ENCODE measurements at places on chromosomes 3 and 15. TPM values are rescaled to one million over a fixed set of nuclear protein-coding genes. Genes with fewer than 3 reads are reported as not detected.

Gene CACNA2D2
- 0.23 TPM for total RNA-seq

Gene CASR
- total RNA-seq = not detected

Gene ISL2
- 0.89 TPM for total RNA-seq

Gene BTBD1
- total RNA-seq = 62.7 TPM

Gene SLC28A2
- total RNA-seq = not detected

Gene GOLGA8M
- 0.54 TPM for total RNA-seq

- no peak for DNase-seq
- no peaks in the 10 kb centered on the region for H3K36me3 ChIP-seq
- no peak overlapping the region for H3K4me3 ChIP-seq
- no peak overlapping the region for H3K27ac ChIP-seq
- H3K27me3 ChIP-seq = no peaks in the 10 kb centered on the region
- peaks cover 13% of the 10 kb centered on the region for H3K4me1 ChIP-seq
These were observed 44.3 kb upstream of the MRPS22 start for GRCh38 chr3:139299261-139300132.

DNA sequence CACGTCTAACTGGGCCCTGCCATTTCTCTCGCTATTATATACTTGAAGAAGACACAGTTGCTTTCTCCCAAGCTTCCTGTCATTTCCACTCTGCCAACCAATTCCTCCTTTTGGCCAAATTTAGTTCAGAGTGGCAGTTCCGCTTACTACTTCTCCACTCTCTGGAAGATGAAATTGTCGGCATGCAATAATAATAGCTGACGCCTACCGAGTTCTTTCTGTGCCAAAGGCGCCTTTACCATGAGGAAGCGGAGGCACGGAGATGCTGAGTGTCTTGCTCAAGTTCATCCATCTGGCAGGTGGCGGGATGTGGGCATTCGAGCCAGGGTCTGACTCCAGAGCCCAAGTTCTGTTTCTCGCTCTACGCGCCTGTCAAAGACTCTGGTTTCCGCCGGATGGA, 14.6 kb upstream of the NRROS start:
- no peaks in the 10 kb centered on the region for H3K36me3 ChIP-seq
- H3K4me3 ChIP-seq = peak overlapping the region; percentile 68

DNA sequence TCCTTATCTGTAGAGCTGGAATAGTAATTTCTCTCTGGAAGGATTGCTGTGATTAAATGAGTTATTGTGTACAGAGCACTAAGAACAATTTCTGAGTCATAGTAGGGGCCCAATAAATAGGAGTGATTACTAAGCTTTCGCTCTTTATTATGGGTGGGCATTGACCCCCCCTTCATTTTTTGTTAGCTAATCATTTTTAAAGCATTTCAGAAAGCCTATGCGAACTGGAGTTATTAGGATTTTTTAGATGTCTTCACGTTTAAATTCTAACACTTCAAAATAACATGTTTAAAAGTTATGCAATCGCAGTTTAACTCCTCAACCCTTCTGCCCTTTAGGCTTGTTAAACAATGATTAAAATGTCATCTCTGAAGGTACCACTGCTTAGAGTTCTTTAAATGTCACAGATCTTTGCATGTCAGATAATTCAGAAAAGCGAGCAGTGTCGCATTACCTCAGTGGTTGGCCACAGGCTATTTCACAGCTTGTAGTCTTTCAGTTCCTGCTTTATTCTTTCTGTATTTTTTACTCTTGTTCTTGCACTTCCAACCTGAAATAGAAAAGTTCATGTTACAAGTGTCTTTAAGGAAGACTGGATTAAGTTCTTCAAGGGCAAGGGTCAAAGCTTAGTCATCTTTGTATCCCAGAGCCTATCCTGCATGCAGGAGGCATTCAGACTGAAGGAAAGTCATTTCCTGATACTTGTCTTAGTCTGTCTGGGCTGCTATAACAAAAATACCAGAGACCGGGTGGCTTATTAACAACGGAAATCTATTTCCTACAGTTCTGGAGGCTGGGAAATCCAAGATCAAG, 102.9 kb downstream of the FNDC3B start:
- peaks cover 41% of the 10 kb centered on the region for H3K4me1 ChIP-seq
- H3K36me3 ChIP-seq = peaks cover 4% of the 10 kb centered on the region
- H3K27ac ChIP-seq = no peak overlapping the region
- no peak for DNase-seq
- H3K4me3 ChIP-seq = no peak overlapping the region

DNA sequence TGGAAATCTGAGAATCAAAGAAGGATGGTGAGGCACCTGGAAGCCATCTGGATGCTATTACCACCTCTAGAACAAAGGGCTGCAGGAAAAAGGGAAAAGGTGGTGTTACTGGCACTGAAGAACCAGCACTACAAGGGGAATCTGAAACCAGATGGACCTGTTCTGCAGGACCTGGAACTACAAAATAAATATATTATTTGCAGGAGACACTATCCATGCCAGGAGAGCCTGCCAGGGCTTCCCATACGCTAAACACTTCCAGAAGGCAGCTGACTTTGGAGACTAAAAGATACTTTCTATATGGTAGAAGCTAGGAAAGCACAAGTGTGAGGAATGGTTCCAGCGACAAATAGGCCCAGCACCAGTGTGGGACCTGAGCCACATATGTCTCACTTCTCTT, 83.4 kb upstream of the POU1F1 start:
- peaks cover 7% of the 10 kb centered on the region for H3K27me3 ChIP-seq
- H3K4me3 ChIP-seq = no peak overlapping the region
- no peak overlapping the region for H3K27ac ChIP-seq
- H3K36me3 ChIP-seq = no peaks in the 10 kb centered on the region

- H3K27me3 ChIP-seq = peaks cover 22% of the 10 kb centered on the region
- H3K4me1 ChIP-seq = no peaks in the 10 kb centered on the region
- H3K4me3 ChIP-seq = no peak overlapping the region
- H3K27ac ChIP-seq = no peak overlapping the region
- no peak for DNase-seq
These were observed 149.4 kb downstream of the ERC2 start for GRCh38 chr3:56318891-56319290.

- DNase-seq = no peak
- H3K27me3 ChIP-seq = no peaks in the 10 kb centered on the region
- peaks cover 29% of the 10 kb centered on the region for H3K4me1 ChIP-seq
- H3K36me3 ChIP-seq = peaks cover 3% of the 10 kb centered on the region
- no peak overlapping the region for H3K4me3 ChIP-seq
These were observed 2.6 kb upstream of the MAP4 start for GRCh38 chr3:48018841-48019240.

DNA sequence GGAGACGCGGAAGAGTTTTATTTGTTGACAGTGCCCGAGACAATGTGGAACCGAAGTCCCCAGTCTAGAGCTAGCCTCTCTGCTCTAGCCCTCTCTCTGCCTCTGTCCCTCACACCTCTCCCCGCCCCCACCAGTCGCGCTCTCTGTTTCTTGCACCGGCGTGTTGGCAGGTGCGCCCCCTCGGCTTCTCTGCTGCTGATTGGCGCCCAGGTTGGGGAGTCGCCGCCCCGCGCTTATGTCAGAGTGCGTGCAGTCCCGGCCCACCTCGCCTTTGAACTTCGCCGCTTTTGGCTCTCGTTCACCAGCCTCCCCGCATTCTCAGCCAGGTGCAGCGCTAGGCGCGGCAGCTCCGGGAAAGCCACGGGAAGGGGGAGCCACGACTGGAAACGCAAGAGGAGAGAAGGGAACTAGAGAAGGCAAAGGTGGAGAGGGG, at the start of gene SOX14:
TSS of gene SOX14 (plus strand) at position 315 of the 433 bp plus-strand sequence. CDS start 470 bp downstream, outside the sequence.
- DNase-seq = no peak
- H3K27ac ChIP-seq = peak within 1 kb of the TSS; percentile 42
- H3K36me3 ChIP-seq = no peaks in the 10 kb centered on the region
- no peak within 1 kb of the TSS for H3K4me3 ChIP-seq

GRCh38 chr15:38554354-38554753, 10.3 kb downstream of the RASGRP1 start:
- H3K4me3 ChIP-seq = peak overlapping the region; percentile 60
- H3K4me1 ChIP-seq = peaks cover 83% of the 10 kb centered on the region
- H3K27me3 ChIP-seq = no peaks in the 10 kb centered on the region
- H3K36me3 ChIP-seq = peaks cover 69% of the 10 kb centered on the region
- H3K27ac ChIP-seq = peak overlapping the region; percentile 89

DNA sequence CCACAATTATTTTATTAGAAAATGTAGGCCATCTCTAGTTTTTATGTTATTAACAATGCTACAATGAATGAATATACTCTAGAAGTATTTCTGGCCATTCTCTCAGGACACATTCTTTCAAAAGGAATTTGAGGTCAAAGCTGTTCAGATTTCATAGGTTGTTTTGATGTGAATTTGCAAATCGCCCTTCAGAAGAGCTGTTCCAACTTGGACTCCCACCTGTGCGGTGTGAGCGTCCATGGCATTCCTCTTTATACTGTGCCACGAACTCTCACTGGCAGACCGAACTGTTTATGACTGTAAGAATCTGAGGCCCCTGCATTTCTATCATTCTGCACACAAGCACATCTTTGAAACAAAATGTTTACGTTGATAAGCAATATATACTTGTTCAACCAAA, 18.6 kb upstream of the SLC24A5 start:
- no peaks in the 10 kb centered on the region for H3K36me3 ChIP-seq
- no peaks in the 10 kb centered on the region for H3K4me1 ChIP-seq
- no peak overlapping the region for H3K4me3 ChIP-seq
- peaks cover 21% of the 10 kb centered on the region for H3K27me3 ChIP-seq
- DNase-seq = no peak
- no peak overlapping the region for H3K27ac ChIP-seq

GRCh38 chr15:69583626-69584025, 131.0 kb downstream of the RPLP1 start:
- no peak for DNase-seq
- peaks cover 7% of the 10 kb centered on the region for H3K27me3 ChIP-seq
- H3K36me3 ChIP-seq = no peaks in the 10 kb centered on the region
- no peak overlapping the region for H3K27ac ChIP-seq
- no peak overlapping the region for H3K4me3 ChIP-seq
- peaks cover 19% of the 10 kb centered on the region for H3K4me1 ChIP-seq

- H3K4me3 ChIP-seq = no peak overlapping the region
- no peak overlapping the region for H3K27ac ChIP-seq
- DNase-seq = no peak
- H3K36me3 ChIP-seq = no peaks in the 10 kb centered on the region
- peaks cover 8% of the 10 kb centered on the region for H3K27me3 ChIP-seq
These were observed 48.2 kb upstream of the POU1F1 start for GRCh38 chr3:87324609-87325008.

DNA sequence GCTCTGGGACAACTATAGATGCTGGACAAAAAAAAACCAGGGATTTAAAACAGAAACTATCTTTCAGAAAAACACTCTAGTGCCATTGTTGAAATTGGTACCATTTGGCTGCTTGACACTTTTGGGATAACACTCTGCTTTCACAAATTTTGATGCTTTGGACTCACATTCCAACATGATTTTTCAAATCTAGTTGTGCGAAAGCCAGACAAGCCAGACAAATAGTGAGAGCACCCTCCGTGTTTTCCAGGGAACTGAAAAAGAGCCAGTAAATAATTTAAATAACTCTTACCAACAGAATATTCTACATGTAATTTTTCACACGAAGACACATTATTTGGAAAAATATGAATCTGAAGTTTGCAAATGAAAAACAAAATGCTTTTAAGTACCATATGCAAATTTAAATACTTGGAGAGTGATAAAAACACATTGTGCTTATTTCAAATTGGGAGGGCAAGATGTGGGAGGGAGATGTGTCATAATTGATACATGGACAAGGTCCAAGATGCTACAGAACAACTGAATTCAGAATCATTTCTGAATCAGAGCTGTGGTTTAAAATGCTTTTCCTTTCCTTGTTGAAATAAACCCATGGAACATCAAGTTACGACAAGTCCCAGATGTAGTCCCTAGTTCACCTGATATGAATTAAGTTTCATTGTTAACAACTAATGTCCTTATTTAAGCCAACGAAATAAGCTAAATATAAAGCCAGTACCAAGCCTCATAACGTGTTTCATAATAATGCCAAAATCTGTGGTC, 144.2 kb upstream of the SOX2 start:
- H3K27me3 ChIP-seq = no peaks in the 10 kb centered on the region
- DNase-seq = no peak
- no peak overlapping the region for H3K27ac ChIP-seq
- no peaks in the 10 kb centered on the region for H3K36me3 ChIP-seq
- H3K4me3 ChIP-seq = no peak overlapping the region
- H3K4me1 ChIP-seq = no peaks in the 10 kb centered on the region

- H3K27ac ChIP-seq = no peak overlapping the region
- no peak for DNase-seq
- H3K36me3 ChIP-seq = no peaks in the 10 kb centered on the region
- no peaks in the 10 kb centered on the region for H3K4me1 ChIP-seq
- H3K4me3 ChIP-seq = no peak overlapping the region
These were observed 30.7 kb upstream of the EIF1B start for GRCh38 chr3:40278791-40279190.

- H3K36me3 ChIP-seq = no peaks in the 10 kb centered on the region
- no peak for DNase-seq
- H3K27ac ChIP-seq = no peak overlapping the region
- peaks cover 74% of the 10 kb centered on the region for H3K27me3 ChIP-seq
- H3K4me3 ChIP-seq = peak overlapping the region; percentile 81
These were observed 31.3 kb upstream of the ST3GAL6 start for GRCh38 chr3:98731720-98732285.

- H3K4me1 ChIP-seq = no peaks in the 10 kb centered on the region
- no peak overlapping the region for H3K27ac ChIP-seq
- no peaks in the 10 kb centered on the region for H3K27me3 ChIP-seq
- no peak overlapping the region for H3K4me3 ChIP-seq
- no peak for DNase-seq
- no peaks in the 10 kb centered on the region for H3K36me3 ChIP-seq
These were observed 88.0 kb downstream of the TTBK2 start for GRCh38 chr15:42832576-42832975.

DNA sequence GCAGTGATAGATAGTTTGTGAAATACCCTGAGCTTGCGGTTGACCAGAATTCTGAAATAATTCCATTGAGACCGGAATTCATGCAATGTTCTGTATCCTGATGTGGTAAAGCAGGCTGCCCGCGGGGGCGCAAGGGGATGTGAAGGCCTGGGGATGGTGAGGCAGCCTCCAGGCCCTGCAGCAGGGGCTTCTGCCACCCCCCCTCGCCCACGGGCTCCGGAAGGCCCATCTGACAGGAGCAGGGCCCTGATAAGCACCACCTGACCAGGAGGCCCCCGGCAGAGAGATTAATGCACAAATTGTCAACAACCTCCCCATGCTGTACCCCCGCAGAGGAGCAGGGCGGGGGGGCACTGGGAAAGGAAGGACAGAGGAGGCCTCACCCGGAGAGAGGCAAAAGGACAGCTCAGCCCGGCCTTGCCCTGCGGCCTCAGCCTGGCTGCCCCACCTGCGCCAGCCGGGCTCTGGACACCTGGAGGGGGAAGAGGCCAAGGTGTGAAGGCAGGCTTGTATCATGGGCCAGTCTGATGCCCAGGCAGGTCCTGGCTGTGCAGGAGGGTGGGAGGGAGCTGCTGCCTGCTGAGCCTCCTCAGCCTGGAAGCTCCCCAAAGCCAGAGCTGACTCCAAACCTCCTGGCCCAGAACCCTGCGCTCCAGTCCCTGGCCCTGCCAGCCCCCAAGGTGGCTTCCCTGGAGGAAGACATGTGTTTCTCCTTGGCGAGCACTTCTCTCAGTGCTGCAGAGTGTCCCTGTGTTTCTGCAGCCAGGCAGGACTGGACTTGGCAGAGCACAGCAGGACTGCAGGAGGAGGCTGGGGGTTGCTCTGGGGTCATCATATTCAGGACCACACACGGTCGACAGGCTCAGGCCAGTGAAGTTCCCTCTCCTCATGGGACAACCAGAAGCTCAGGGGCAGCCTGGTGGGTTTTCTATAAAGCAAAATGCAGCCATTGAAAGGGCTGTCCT, 46.5 kb downstream of the RPN1 start:
- H3K4me1 ChIP-seq = no peaks in the 10 kb centered on the region
- peaks cover 10% of the 10 kb centered on the region for H3K27me3 ChIP-seq
- no peaks in the 10 kb centered on the region for H3K36me3 ChIP-seq

- H3K27me3 ChIP-seq = no peaks in the 10 kb centered on the region
- no peak for DNase-seq
- peaks cover 26% of the 10 kb centered on the region for H3K4me1 ChIP-seq
- H3K27ac ChIP-seq = peak overlapping the region; percentile 97
These were observed 10.9 kb downstream of the GNB5 start for GRCh38 chr15:52180196-52180835.

Measured in activated CD4-positive, alpha-beta T cell treated with anti-CD3 and anti-CD28 coated beads, Interleukin-2, amount 10 ng/mL, durations not matched to agents 24 days and 14 days (primary cell).